Mesendoderm (in vitro differentiated cells): ENCODE measurements at places on chromosomes 2 and 18.

- peak; percentile 54 for DNase-seq
Observed at GRCh38 chr2:181742922-181743722, 62.8 kb upstream of the NEUROD1 start.

GRCh38 chr2:174031226-174031625, 66.1 kb upstream of the SP3 start:
- DNase-seq, result no peak

DNA sequence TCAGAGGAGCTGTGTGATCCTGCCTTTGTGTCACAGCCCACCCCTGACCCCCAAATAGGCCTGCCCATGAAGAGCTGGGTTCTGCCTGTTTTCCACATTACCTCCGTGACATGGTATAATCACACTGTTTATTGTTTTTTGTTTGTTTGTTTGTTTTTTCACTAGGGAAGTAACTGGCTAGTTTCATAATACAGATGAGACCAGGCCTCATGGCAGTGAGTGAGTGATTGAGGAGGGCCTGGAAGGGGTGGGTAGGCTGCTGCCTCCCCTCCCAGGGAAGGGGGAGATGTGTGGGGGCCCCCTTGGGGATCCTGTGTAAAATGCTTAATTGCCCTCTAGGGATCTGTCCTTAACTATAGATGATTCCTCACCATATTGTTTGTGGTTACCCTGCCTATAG, 190.5 kb downstream of the LDLRAD4 start:
- no peak for DNase-seq

DNA sequence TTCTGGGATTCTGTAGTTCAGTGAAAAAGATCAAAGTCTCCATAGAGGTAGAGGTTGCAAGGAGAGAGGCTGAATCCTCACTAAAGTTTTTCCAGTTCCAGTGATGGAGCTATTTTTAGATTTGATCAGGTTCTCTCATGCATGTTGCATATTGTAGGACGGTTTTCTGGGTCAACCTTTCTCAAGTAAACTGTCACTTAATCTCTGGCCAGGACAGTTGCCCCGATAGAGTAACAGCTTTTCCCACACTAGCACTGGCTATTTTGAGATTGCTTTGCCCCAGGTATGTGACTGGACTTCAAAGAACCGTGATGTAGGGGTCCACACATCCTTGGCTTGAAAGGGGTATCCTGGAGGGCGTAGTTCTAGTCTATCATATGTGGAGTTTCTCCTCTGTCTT, 101.2 kb upstream of the MSH2 start:
- no peak for DNase-seq

DNA sequence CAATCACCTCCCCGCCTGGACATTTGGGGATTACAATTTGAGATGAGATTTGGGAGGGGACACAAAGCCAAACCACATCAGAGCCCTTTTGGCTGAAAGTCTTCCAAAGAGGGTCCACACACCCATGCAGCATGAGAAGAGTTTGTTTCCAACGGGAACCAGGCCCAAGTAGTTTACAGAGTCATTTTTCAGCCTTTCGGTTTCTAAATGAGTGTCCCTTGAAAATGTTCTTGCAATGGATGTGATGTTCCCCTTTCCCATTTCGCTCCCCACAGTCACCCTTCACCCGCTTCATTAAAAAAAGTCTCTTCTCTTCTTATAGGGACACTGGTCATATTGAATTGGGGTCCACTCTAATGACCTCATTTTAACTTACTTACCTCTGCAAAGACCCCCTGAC, 157.4 kb downstream of the ARL4C start:
- no peak for DNase-seq

- DNase-seq, result no peak
Observed at GRCh38 chr2:200814276-200814815, 2.6 kb downstream of the BZW1 start.

DNA sequence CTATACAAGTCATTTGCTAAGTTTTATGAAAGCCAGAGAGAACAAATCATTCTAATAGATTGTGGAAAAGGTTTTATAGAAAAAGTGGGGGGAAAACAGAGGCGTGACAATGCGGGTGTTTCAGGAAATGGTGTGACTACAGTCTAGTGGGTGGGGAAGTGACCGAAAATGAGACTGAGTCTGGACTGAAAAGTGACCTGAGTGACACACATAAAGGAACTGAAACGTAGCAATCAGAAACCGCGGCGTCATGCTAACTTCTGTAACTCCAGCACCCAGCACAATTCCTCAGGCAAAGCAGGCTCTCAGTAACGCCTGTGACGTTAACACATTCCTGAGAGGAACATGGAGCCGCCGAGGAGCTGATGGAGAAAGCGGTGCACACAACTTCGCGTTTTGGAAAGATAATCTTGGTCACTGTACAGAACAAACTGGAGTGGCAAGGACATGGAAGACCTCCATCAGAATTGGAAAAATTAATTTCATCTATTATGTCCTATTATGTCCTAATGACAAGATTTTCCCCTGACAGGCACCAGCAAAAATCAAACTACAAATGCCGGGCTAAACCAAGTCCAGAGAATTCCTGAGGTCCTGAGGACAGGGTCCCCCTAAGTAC, 1.4 kb upstream of the CD226 start:
- peak; percentile 15 for DNase-seq

DNA sequence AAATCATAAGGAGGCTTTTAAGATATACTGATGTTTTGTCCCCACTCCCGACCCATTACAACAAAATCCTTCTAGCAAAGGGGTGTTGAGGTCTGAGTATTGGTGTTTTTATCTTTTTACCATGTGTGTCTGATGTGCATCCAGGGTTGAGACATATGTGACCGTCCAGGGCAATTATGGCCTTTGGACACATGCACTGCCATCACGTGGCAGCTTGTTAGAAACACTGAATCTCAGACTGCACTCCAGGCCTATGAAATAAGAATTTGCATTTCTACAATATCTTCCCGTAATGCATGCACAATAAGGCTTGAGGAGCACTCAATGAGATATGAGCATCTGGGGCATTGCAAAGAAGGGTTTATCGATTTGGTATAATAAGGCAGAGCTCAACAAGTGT, 235.1 kb upstream of the ZNF804A start:
- DNase-seq, result no peak

DNA sequence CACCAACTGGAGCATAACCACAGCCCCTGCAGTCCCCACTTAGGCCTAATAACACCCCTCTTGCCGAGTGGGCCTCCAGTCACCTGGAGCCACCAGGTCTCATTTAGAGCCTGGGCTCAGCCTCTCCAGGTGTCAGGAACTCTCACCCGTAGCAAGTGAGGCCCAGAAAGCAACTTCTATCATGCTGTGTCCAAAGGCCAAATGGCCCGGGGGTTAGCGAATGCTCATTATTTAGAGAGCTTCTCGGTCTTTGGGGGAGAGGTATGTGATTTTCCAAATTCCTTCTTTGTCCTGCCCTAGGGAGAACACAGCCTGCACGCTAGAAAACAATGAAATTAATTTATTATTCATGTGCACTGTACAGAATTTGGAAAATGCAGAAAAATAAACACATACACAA, 109.9 kb upstream of the PTPRM start:
- peak; percentile 36 for DNase-seq
